ENCODE measurements at places on chromosomes 13 and 19.

DNA sequence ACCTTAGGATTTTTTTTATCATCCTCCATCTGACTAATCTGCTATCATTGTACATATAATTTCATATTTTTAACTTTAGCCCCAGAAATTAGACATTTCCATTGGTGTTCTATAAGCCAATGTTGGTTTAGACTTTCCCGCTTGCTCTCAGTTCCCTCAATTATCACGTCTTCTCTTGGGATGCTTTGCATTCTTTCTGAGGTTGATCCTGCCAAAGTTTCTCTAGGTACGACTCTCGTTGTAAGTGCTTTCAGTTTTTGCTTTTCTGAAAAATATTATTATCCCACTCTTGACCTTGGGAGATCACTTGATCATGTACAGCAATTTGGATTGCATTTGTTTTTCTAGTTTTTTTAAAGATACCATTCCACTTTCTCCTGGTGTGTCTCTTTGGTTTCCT lies 270.2 kb downstream of the IRS2 start:
- DNase-seq, result no peak

GRCh38 chr13:51811046-51811445 lies 7.1 kb upstream of the DHRS12 start:
- no peak for DNase-seq

- DNase-seq, result no peak
Measured at GRCh38 chr13:50197705-50198104, 182.5 kb downstream of the KCNRG start.

DNA sequence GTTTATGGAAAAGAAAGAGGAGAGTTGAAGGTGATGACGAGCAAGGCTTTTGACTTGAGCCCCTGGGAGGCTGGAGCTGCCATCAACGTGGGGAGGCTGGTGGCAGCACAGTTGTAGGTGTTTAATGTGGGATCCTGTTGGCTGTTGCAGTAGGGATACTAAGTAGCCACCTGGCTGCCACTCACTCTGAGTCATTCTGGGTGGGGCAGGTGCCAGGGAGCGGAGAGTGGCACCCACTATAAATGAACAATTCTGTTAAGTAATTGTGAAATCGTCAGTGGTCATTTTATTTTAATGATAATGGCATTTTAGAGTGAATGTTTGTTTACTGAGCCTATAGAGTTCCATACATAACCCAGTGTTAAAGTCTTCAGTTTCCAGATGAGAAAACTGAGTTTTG lies 9.8 kb downstream of the ZNF317 start:
- no peak for DNase-seq

DNA sequence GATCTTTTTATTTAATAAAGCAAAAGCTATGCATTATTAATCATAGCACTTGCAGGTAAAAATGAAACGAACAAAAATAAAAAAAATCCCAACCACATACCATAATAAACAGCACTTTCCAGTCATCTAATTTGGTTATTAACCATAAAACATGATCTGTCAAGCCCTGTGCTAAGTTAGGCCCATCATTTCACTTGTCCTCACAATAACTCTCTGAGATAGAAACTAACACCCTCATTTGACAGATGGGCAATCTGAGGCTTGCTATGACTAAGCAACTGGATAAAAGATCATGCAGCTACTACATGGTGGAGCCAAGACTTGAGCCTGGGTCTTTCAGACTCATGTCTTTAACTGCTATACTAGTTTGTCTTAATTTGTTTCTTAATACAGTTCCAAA lies 21.8 kb downstream of the PROSER1 start:
- no peak for DNase-seq

DNA sequence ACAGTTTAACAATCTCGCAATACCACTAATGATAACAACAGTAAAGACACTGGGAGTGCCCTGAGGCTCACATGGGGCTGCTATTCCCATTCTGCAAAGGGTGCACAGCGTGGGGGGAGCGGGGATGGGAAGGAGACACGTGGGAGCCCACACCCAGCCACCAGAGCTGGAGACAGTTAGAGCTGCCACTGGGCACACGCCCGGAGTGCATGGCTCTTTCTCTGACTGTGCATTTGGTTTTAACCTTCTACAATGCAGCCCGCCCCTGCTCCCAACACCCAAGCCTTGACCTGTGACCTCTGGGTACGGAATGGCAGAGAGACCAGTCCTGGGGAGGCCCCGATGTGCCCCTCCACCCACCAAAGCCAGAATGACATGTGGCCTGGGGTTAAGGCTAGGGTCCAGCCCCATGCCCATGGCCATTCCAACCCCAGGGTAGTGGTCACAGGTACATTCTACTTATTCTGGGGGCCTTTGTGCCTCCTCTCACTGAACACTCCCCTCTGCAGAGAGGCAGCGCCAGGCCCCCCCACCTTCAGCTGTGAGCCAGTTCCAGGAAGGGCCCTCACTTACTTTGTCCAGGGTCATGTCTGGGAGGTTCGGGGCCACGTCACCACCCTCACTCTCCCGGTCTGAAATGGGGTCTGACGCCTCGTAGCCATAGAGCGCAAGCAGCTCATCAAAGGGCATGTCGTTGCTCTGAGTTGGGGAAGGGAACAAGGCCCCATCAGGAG lies 17.1 kb downstream of the MIER2 start:
- DNase-seq, result no peak

GRCh38 chr13:29936051-29936813 lies 85.8 kb upstream of the UBL3 start:
- DNase-seq, result no peak
